ENCODE measurements at places on chromosomes 1 and 21.

DNA sequence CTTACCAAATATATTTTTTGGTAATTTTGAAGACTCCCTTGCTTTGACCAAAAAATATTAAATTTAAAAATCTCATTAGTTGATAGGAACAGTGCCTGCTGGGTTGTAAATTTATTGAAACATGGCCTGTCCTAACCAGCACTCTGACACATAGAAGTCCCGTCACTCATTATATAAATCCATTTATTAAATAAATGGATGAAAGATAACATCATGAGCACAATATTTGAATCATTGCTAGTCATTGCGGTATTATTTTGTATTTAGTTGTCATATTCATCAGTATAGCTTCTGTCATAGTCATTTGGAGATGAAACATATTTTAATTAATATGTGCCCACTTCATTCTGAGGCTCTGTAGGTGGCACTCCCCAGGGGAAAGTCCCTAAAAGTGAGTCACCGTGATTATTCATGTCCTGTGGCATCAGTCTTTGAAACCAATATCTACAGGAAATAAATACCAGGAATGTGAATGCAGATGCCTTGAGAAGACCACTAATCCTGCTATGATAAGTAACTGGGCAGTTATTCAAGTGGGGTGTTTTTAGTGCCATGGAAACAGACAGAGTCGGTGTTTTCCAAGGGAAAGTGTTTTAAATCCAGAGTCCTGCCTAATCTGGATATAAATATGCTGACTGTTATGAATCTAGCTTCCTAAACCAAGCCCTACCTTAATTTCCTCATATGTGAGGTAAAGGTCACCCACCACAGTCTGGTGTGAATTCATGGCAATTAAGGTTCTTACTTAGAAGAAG, 302.0 kb downstream of the DUSP10 start:
- DNase-seq: peak; percentile 10

- peak; percentile 58 for DNase-seq
Measured at GRCh38 chr1:28965271-28965870, 51.0 kb downstream of the EPB41 start.

GRCh38 chr1:161157867-161158266, 1.4 kb upstream of the USP21 start:
- no peak for DNase-seq

GRCh38 chr1:37755951-37756560, 8.9 kb downstream of the EPHA10 start:
- DNase-seq: no peak

- DNase-seq: no peak
Measured at GRCh38 chr1:64539781-64540218, 69.9 kb downstream of the CACHD1 start.

DNA sequence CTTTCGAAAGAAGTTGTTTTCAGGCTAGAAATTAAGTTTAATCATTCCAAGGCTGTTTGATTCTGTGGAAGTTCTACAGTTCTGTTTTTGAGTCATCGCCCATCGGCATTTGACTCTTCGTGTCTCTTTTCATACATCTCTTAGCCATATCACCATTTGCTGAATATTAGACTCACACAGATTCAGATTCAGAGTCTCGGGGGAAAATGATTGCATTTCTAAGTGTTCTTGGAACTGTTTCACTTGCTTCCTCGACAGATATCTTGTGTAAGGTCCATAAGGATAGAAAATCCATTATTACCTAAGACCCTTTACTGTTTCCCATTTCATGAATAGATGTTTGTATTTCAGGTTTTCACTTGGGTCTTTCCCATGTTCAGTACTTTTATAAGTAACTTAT, 237.0 kb upstream of the SGIP1 start:
- no peak for DNase-seq

- no peak for DNase-seq
Measured at GRCh38 chr1:75312620-75313019, 178.4 kb downstream of the LHX8 start.

GRCh38 chr1:32775640-32776337, 41.4 kb downstream of the YARS1 start:
- DNase-seq: no peak

DNA sequence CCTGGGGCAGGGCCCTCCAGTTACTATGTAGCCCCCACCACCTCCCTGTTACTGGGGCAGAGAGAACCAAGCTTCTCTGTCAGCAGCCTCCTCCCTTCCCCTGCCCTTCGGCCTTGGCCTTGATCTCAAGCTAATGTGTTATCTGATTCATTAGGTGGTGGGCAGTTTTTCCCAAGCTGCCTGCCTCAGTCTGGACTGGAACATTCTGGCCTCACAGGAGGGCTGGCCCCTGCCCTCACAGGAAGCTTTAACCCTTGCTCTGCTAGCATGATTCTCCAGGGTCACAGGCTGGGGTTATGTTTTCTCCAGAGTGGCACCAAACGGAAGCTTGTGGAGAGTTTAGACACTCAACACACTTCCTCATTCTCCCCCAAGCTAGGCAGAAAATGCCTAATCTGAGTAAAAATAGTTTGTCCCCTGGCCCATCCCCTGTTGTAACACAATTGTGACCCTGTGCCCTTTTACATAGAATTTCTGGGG, 37.2 kb upstream of the SLC6A9 start:
- DNase-seq: no peak

DNA sequence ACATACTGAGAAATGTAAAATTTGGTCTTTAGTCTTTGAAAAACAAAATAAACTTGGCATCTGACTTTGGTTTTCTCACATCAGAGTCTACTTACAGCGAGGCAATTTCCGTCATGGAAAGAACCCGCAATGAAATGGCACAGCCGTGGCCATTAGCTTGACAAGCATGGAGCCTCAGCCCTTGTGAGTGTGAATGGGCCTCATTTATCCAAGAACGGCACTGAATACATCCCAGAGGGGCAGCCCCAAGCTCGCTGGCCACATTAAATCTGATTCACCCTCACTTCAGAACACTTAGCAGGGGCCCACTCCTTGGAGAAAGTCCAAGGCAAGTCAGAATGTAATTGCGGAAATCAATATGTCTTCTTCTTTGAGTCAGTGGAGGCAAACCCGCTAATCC, 64.8 kb downstream of the ERG start:
- no peak for DNase-seq

GRCh38 chr1:223039990-223040389, 103.1 kb downstream of the TLR5 start:
- DNase-seq: no peak

GRCh38 chr1:35571263-35571662, 1.9 kb upstream of the TFAP2E start:
- no peak for DNase-seq
